Activated B cell treated with CpG ODN at 0.5 μM for 24 hours (primary cell): ENCODE measurements at places on chromosomes 7 and 10. TPM values are rescaled to one million over a fixed set of nuclear protein-coding genes. Genes with fewer than 3 reads are reported as not detected.

The TRRAP gene
- total RNA-seq = 73.9 and 77.9 TPM in 2 replicates

The GALNT17 gene
- not detected in 2 replicates for total RNA-seq

The UNCX gene
- not detected in 2 replicates for total RNA-seq

The AKR1D1 gene
- total RNA-seq = not detected in 2 replicates

The TRIM73 gene
- 4.0 and 5.7 TPM in 2 replicates for total RNA-seq

The NPM3 gene
- total RNA-seq = 48.1 and 60.7 TPM in 2 replicates

The DPYSL4 gene
- total RNA-seq = 0.53 and 0.78 TPM in 2 replicates

The MINDY4 gene
- 1.2 and 1.3 TPM in 2 replicates for total RNA-seq

The EBF3 gene
- not detected in 2 replicates for total RNA-seq

The WNT8B gene
- not detected in 2 replicates for total RNA-seq

The SPDYE6 gene
- not detected in 2 replicates for total RNA-seq

The FRMPD2 gene
- not detected in 2 replicates for total RNA-seq

The PDE6C gene
- total RNA-seq = not detected in 2 replicates

The TBX20 gene
- total RNA-seq = 0.10 and 0.11 TPM in 2 replicates

The DBF4 gene
- 20.2 and 30.3 TPM in 2 replicates for total RNA-seq

The C7orf57 gene
- not detected in 2 replicates for total RNA-seq

The CALCR gene
- not detected in 2 replicates for total RNA-seq

The OR6V1 gene
- total RNA-seq = not detected in 2 replicates

The BPGM gene
- 10.1 and 10.2 TPM in 2 replicates for total RNA-seq

The GIMAP5 gene
- 0.16 and 0.54 TPM in 2 replicates for total RNA-seq

The TMEM176B gene
- 0.47 TPM in 1 of 2 replicates, not detected in the other for total RNA-seq

The MRPS24 gene
- total RNA-seq = 73.1 and 78.1 TPM in 2 replicates

The FAS gene
- 18.2 and 22.6 TPM in 2 replicates for total RNA-seq

The SEMA3A gene
- total RNA-seq = not detected in 2 replicates

The RAPGEF5 gene
- 10.1 and 12.4 TPM in 2 replicates for total RNA-seq

The TBRG4 gene
- total RNA-seq = 109 and 128 TPM in 2 replicates

The MNX1 gene
- not detected in 2 replicates for total RNA-seq

The TUBB8 gene
- not detected in 2 replicates for total RNA-seq

The ALOX5 gene
- total RNA-seq = 153 and 181 TPM in 2 replicates

The SH2D4B gene
- 0.07 TPM in 1 of 2 replicates, not detected in the other for total RNA-seq

The C10orf71 gene
- total RNA-seq = not detected in 2 replicates

The IKZF1 gene
- total RNA-seq = 301 and 325 TPM in 2 replicates

The RGS10 gene
- 53.5 and 56.6 TPM in 2 replicates for total RNA-seq

The ZNF488 gene
- not detected in 2 replicates for total RNA-seq

The PVRIG gene
- total RNA-seq = 17.1 and 20.0 TPM in 2 replicates

The SSMEM1 gene
- not detected in 2 replicates for total RNA-seq

The SPDYE8 gene
- total RNA-seq = not detected in 2 replicates

The ZNF22 gene
- 34.2 and 37.5 TPM in 2 replicates for total RNA-seq

The PWWP2B gene
- total RNA-seq = 12.8 and 13.4 TPM in 2 replicates

The ERVW-1 gene
- total RNA-seq = not detected in 2 replicates

The UBTD1 gene
- total RNA-seq = 0.91 and 1.0 TPM in 2 replicates

The CHRM2 gene
- not detected in 2 replicates for total RNA-seq

The AGMO gene
- total RNA-seq = not detected in 2 replicates

The ZC3HAV1 gene
- 76.3 and 80.7 TPM in 2 replicates for total RNA-seq

The OR13A1 gene
- total RNA-seq = 0.34 and 0.53 TPM in 2 replicates

The SPDYE1 gene
- not detected in 2 replicates for total RNA-seq

The TECPR1 gene
- total RNA-seq = 24.6 and 34.5 TPM in 2 replicates

The SBDS gene
- 26.6 and 32.2 TPM in 2 replicates for total RNA-seq

The CFAP70 gene
- total RNA-seq = 1.2 and 1.7 TPM in 2 replicates

The SLC26A3 gene
- total RNA-seq = not detected in 2 replicates

The ELOVL3 gene
- total RNA-seq = not detected in 2 replicates
